ENCODE measurements at places on chromosomes 12 and 14.
A peak's percentile ranks its signal among the peaks of the same experiment; 100 is the strongest.

- no peak for DNase-seq
Measured at GRCh38 chr12:84070292-84070691, 842.3 kb downstream of the SLC6A15 start.

GRCh38 chr12:24948420-24948756 lies 513 bp downstream of the BCAT1 start:
- no peak for DNase-seq

DNA sequence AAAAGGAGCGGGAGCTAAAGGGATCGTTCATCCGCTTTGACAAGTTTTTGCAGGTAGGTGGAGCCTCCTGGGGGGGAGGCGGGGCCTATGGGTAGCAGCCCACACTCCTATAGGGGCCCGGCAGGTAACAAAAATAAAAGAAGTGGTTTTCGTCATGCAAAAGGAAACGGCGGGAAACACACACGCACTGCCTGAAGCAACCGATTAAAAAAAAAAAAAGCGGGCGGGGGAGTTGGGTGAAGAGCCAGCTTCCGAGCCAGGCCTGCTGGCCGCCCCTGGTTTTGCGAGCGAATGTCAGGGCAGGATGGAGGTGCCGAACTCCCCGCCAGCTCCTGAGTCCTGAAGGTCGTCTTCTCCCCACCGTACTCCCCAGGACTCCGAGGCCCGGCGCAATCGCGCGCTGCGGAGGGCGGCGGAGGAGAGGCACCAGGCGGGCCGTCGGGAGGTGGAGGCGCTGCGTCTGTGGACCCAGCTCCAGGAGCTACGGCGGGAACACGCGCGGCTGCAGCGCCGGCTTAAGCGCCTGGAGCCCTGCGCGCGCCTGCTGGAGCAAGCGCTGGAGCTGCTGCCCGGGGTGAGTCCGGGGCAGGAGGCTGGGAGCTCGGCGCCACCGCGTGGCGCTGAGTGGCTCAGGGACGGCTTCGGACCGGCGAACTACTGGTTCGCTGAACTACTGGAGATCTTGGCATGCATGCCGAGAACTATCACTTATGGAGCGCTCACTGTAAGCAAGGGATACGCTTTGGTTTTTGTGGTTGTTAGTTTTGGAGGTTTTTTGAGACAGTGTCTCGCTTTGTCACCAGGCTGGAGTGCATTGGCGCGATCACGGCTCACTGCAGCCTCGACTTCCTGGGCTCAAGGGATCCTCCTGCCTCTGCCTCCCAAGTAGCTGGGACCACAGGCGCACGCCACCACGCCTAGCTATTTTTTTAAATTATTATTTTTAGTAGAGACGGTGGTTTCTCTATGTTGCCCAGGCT lies 3.6 kb downstream of the CFAP73 start:
- peak; percentile 13 for DNase-seq

GRCh38 chr14:60420050-60420449 lies 65.8 kb downstream of the C14orf39 start:
- DNase-seq: no peak

DNA sequence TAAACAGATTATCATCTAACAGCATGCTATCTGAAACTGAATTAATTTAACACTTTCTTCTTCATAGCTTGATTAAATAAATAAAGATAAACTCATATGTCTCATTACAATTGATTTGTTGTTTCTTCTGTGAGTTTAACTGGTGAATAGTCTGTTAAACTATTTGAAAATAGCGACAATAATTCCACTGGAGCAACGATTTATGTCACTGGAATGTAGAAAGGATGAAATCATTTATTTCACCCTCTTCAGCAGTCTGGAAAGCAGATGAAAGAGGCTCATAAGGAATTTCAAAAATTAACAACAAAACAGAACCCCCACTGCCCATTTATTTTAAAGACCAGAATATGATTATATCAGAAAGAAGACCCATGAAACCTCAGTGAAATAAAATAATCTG lies 1165.1 kb upstream of the USP15 start:
- DNase-seq: no peak

- DNase-seq: no peak
Measured at GRCh38 chr12:6363330-6364043, 11.9 kb downstream of the SCNN1A start.

DNA sequence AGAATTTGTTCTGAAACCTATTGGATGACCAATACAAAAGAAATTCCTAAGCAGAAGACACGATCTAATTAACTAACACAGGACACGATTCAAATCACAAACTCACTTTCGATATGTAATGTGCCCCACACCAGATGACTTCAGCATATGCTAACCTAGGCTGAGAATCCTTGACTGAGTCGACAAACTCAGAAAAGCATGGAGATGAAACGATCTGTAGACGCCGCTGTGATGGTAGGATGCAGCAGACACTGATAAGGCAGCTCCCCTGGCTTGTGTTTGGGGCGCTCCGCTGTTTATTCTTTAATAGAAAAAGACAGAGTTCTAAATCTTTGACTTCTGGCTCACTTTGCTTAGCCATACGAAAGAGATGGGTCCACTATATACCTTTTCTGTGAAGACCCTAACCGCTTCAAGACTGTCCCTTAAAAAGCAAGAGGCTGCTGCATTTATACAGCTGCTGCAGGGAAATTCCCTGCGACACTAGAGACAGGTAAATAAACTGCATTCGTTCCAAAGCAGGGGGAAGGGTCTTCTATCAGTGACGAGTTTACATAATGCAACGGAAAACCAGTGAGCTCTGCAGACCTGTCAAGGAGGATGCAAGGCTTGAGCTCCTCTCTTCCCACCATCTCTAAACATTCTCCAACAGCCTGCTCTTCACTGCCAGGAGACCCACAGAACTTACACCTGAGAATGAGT lies 929 bp downstream of the CHD8 start:
- DNase-seq: no peak

DNA sequence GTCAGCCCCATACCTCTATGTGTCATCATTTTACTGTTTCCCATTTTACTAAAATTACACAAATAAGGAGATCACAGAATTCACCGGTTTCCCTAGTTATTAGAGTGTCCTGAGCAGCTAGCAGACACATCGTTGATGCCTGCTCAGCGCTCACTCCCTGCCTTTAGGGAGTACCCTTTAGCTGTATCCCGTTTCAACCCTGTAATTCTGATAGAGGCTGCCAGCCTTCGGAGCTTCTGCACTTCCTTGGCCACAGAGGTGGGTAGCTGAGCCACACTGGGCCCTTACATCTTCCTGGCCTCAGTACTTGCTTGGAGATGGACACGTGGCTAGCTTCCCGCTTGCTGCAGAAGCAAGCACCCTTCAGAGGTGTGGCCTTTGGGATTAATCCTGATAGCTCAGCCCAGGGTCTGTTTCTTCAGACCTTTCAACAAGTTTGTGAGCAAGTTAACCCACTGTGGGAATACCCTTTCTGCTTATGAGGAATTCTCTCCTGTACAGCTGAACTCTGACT lies 14.3 kb upstream of the FBXW8 start:
- DNase-seq: no peak

- no peak for DNase-seq
Measured at GRCh38 chr12:115062741-115063140, 378.8 kb upstream of the TBX3 start.
